T-helper 1 cell (primary cell): ENCODE measurements at places on chromosomes 7 and 10.

DNA sequence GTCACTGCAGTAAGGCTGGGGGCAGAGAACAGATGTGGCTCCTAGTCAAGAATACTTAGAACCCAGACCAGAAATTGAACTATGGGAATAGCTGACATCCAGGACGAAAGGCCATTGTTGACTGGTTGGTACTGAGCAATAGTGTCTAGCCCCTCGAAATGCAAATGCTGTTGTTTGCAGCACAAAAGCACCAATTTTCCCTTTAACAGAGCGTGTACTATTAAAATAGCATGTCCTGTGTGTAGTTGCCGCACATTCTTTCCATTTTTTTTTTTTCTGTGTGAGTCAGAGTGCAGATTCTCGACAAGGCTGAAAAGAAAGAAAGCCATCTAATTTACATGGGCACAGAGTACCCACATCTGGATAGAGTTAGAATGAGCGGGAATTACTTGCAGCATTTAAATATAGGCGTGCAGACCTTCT is 302.4 kb downstream of the PTEN start:
- no peak for DNase-seq

DNA sequence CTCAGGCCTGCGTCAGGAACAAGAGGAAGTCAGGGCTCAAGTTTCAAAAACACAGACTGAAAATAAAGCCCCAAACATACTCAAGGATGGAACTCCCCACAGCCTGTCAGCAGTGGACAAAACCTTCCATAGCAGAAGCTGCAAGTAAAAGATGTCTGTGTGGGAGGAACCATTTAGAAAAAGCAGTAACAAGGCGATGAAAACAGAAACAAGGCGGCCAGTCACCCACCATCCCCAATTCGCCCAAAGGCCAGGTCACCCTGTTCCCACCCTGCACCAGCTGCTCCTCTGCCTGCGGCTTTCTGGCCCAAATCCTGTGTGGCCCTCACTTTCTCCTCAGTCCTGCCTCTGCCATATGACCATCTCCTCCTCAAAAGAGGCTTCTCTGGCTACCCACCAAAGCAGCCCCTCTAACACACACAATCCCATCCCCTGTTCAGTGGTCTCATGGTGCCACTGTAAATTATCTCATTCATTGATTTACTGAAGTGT is 27.8 kb downstream of the KCNMA1 start:
- no peak for DNase-seq

DNA sequence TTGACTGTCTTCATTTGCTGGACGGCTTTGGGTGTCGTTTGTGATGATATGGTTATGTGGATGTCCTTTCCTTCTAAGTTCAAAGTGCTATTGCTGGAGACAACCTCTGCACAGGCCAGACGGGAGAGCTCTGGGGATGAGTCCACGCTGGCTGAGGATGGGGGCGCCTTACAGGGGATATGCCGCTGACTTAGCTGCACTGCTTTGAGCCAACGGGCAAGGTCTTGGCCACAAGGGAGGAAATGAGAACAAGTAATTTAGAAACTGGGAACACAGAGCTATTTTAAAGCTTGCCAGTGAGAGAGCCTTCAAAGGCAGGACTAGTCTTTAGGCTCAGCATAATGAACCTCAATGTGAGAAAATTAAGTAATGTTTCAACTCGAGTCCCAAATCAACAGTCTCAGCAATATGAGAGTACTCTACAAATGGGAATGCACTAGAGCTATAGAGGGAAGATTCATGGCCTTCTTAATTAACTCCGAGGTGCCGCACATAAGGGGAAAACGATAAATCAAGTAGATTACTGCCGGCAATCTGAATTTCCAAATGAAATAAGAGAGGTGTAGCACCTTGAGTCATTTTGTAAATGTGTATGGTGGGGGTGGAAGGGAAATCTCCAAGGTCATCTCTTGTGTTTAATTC is 209.3 kb downstream of the JAZF1 start:
- peak; percentile 42 for DNase-seq

DNA sequence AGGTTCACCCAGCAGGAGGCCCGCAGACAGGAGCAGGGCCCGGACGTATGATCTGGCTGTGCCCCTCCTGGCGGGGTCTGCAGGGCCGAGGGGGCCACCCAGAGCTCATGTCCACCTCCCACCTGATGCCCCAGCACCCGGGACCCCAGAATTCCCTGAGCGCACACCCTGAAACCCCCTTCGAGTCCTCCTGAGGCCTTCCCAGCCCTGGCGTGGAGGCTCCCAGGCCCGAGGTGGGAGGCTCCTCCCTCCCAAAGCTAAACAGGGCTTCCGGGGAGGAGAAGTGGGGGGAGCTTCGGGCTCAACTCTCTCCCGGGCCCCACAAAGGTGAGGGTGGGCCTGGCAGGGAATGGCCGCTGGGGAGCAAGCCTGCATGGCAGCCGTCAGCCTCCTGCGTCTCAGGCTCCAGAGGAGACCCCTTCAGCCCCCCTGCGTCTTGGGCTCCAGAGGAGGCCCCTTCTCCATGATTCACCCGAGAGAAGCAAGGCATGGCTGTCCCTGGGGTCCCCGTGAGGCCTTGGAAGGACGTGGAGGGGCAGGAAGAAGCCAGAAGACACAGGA is 30.2 kb downstream of the MICALL2 start:
- DNase-seq = no peak

DNA sequence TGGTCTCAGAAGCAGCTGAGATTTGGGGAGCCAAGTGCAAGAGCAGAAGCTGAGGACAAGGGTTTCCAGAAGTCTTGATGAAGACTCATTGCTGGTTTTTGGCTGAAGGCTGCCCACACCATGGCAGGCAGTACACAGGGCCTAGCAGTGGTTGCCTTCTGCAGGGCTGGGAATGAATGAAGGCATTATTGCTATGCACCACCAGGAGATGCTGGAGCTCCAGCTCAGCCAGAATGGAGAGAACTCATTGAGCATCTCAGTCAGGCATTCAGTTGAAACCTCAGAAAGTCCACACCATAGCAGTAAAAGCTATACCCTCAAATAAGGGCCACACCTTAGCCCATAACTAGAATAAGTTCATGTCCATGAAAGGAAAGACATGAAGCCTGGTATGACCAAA is 190.5 kb downstream of the DPP6 start:
- no peak for DNase-seq

GRCh38 chr10:129814681-129815646 is 149.1 kb downstream of the EBF3 start:
- no peak for DNase-seq

GRCh38 chr7:26202019-26202990 is 760 bp downstream of the CBX3 start:
- DNase-seq = peak; percentile 51

- no peak for DNase-seq
These were observed 120.5 kb upstream of the MYO3A start for GRCh38 chr10:25813511-25813910.

DNA sequence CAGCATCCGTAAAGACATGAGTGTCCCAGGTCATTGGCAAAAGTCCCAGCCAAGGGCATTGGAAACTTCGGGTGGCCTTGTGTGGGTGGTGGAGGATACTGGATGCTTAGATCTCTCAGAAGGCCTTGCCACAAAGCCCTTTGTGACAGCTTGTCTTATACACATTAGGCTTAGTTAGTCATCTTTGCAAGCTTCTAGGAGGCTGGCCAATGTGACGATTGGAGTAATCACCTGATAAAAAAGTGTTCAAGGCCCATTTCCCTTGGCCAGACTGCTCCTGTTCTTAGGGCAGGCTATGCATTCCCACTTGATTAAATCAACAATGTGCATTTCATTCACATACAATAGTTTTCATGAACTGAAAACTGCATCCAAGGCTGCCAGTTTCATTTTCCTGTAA is 26.9 kb downstream of the NPS start:
- no peak for DNase-seq
